Cortex of kidney (tissue), 1 donor: ENCODE measurements at places on chromosomes 5 and 9.

GRCh38 chr9:119697996-119698395 lies 328.8 kb upstream of the BRINP1 start:
- no peak for DNase-seq

- DNase-seq = no peak
Observed at GRCh38 chr5:92472981-92473566, 1090.0 kb upstream of the ARRDC3 start.

DNA sequence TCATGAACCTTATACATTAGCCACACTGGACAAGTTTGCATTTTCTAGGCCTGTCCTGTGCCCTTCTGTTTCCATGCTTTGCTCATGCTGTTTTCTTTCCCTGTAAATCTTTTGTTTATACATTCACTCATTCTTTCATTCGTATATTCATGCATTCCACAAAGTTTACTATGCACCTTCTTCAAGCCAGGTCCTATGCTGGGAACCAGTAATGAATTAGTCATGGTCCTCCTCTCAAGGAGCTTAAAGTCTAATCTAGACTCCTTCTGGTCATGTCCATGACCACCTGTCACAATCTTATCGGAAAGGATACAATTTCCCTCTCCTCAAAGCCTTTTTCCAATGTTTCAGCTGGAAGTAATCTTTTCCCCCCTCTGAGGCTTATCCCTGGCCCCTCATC lies 9.1 kb upstream of the XPA start:
- DNase-seq = no peak

DNA sequence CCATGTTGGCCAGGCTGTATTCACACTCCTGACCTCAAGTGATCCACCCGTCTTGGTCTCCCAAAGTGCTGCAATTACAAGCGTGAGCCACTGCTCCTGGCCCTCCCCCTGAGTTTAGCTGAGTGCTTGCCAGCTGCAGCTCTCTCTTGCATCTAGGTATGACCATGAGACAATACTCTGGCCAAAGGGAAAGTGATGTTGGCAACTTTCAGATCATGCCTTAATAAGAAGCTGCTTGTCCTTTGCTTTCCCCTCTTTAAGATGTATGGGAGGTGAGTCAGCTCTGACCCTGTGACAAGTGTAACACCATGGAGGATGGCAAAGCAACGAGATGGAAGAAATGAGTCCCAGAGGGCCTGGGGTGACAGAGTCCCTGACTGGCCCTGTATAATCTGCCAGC lies 18.7 kb upstream of the DCAF12 start:
- no peak for DNase-seq

- DNase-seq = no peak
Observed at GRCh38 chr5:72587661-72588308, 80.6 kb upstream of the ZNF366 start.

DNA sequence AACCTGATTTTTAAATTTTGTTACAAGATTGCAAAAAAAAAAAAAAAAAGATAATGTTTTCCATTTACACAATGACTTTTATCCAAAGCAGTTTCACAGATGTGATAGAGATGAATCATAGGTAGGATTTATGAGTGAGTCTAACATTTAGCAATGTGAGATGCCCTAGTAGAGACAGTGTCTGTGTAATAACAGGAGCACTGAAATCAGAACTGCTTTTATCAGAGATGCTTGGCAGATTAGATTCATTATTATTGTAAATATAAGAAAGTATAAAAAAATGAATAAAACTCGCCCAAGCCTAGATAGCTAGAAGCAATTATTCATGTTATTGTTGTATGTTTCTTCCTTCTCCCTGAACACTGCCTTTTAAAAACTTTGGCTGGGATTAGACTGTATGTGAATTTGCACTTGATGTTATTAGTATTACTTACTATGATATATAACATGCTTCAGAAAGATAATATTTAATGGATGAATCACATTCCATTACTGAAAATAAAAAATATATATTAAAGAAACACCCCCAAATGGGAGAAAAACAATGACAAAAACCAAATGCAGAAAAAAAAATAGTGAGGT lies 567.3 kb upstream of the KLF4 start:
- DNase-seq = no peak

DNA sequence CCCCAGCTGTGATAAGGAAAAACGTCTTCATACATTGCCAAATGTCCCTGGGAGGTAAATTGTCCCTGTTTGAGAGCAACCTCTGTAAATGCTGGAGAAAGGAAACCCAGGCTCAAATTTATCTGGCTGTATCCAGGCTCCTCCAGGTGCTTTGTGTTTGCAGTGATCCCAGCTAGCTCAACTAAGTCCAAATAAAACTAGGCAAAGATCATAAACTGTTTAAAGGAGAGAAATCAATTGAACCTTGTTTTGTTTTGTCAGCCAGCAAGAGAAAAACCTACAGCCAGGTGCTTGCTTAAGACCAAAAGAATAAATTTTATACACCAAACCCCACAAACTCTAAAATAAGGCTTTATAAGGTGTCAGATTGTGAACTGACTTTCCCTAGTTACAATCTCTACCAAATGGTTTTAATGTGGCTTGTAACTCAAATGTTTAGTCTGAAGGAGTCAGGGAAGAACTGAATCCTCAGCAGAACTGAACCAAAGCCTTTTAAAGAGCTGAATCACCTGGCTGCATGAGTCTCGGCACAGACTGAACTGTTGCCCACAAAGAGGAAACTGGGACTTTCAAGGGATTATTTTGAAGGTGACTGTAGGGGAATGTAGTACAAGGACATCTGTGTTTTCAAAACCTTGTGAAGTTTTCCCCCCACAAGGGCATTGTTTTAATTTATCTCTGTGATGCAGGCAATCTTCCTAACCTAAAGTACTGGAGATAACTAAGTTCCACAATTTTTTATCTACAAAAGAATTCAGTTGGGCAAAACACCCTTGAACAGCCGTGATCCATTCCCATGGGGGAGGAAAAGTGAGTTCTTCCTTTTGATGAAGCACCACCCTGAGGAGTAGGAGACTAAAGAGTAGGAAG lies 201.7 kb upstream of the TARS1 start:
- no peak for DNase-seq

- no peak for DNase-seq
Observed at GRCh38 chr9:104944356-104944755, 16.4 kb upstream of the ABCA1 start.

GRCh38 chr5:40916226-40916625 lies 6.9 kb downstream of the C7 start:
- DNase-seq = no peak

DNA sequence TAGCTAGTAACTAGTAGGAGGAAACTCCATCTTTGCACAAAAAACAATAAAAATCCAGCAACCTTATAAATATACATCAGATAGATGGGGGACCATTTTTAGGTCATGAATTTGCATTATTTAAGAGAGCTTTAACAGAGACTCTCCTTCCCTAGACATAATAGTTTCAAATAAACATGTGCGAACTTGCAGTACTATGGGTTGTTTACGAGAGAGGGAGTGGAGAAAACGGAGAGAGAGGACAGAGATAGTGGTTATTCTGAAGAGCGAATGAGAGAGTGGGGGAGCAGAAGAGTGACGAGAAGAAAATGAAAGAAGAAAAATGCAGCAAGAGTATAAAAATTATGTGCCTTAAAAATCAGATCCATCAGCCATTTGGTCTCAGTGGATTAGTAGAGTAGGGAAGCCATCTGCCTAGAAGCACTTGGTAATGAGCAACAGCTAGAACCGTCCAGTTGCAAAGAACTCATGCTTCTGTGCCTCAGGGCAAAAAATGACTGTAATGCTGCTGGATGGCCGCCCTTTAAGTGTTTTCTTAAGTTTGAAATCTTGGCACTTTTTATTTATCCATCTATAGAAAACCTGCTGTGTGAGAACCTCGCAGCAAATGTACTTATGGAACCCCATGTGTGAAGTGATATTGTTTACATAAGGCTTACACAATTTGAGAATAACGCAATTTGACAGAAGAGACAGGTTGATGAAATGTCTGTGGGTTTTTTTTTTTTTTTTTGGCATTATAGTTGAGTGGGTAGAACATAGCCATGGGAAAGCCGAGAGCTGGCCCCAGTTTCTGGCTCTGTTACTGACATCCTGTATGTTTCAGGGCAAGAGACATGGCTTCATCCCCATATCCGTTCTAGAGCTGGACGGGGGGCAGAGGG lies 95.6 kb upstream of the ZNF608 start:
- DNase-seq = no peak

DNA sequence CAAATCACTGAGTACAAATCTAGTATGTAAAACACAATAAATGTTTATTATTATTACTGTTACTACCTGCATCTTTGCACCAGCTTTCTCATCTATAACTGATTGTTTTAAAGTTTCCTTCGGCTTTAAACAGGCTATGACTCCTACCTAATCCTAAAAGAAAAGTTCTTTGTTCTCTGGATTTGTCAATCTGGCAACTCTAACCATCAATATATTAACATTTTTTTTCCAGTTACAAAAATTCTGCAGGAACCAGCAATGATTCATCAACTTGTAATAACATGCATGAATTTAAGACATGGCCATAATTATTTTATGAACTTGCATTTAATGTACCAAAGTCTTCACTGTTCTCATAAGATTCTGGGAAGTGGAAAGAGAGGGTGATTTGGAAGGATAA lies 228.5 kb downstream of the PIK3R1 start:
- no peak for DNase-seq

GRCh38 chr5:179795049-179795862 lies 1.5 kb downstream of the LTC4S start:
- DNase-seq = no peak

DNA sequence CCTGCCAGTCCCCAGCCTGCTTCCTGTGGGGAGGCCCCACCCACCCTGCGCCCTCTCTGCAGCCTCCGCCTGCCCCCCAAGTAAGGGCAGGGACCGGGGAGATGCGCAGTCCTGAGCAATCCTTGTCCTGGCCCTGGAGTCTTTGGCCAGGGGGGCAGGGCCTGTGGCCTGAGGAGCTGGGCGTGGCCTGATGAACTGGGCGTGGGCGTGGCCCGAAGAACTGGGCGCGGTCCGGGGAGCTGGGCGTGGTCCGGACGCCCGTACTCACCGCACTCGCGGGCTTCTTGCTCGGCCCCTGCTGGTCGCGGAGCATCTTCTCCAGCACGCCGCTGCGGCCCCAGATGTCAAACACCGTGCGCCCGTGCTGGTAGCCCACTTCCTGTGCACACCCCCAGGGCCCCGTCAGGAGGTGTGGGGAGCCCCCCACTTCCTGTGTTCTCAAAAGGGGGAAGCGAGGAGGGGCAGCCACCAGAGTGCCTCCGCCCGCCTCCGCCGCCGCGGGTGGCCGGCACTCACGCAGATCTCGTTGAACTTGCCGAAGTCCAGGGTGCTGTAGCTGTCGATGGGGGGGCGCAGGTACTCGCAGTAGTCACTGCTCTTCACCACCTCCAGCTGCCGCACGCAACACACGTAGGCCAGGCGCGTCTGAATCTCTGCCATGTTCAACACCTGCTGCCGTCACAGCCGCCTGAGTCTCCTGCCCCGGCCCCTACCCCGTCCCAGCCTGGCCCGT lies 2.7 kb upstream of the NSMF start:
- DNase-seq = no peak

DNA sequence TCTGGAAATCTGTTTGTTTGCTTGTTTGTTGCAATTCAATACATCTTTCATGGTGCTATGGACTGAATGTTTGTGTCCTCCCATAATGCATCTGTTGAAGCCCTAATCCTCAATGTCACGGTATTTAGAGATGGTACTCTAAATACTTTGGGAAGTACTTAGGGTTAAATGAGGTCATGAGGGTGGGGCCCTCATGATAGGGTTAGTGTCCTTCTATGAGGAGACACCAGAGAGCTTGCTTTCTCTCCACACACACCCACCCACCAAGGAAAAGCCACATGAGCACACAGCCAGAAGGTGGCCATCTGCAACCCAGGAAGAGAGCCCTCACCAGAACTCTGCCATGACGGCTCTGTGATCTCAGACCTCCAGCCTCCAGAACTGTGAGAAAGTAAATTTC lies 32.7 kb downstream of the DMGDH start:
- DNase-seq = no peak

GRCh38 chr9:113918697-113919350 lies 42.7 kb downstream of the ZNF618 start:
- DNase-seq = no peak

DNA sequence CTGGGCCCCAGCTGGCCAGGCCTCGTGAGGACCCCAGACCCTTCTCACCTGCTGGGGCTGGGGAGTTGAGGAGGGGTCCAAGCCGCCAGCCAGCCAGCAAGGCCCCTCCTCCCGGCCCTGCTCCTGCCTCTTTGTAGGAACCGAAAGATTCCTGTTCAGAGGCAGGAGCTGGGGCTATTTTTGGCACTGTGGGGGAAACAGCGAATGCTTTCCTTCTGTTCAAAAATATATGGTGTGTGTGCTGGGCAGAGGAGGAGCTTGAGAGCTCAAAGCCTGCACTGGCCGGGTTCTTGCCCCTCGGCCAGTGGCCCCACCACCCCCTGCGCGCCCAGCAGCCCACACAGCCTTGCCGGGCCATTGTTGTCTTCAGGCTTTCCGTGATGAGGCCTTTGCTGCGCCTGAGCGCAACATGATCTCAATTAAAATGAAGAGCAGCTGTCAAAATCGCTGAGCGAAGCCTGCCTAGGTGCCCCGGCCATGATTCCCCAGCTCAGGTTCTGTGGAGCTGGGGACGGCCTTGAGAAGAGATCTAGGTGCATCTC lies 13.4 kb downstream of the NCS1 start:
- DNase-seq = no peak

GRCh38 chr5:150224483-150225027 lies 34.7 kb downstream of the SLC6A7 start:
- no peak for DNase-seq

DNA sequence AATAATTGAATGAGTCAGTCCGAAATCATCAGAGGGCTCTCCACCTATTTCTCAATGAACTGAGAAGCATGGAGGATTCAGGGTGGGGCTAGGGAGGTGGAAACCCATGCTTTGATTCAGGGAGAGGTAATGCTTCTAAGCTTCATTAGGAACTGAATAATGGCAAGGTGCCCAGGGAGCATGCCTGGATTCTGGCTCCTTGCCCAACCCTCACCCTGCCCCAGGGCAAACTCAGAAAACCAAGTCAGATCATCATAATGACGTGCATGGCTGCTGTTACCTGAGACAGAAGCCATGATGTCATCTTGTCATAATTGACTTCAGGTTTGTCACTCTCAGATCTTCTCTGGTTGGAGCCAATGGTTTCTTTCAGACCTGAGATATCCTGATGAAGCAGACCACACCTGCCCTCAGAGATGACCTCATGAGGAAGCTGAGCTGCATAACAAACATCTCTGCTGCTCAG lies 199.6 kb downstream of the SYK start:
- no peak for DNase-seq

DNA sequence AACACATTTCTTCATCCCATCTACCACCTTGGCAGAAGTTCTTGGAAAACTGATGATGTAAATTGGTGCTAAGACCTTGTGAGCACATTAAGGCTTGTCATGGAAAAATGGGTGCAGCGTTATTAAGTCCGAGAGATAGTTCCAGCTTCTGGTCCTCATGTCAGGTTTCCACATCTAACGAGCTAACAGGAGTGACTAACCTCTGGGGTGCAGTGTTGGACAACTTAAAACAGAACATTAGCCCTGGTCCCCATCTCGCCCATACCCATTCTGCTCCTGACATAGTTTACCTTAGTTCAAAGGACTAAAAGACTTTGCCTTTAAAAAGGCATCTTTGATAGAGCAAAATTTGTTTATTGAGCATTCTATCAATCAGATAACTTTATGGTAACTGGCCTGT lies 128.0 kb downstream of the SLC1A3 start:
- no peak for DNase-seq
